SK-N-MC (cell line): ENCODE measurements at places on chromosomes 3 and 15.

GRCh38 chr3:19489936-19490335 is 341.6 kb downstream of the KCNH8 start:
- DNase-seq: no peak

GRCh38 chr3:32392536-32393302 is 1.1 kb downstream of the CMTM7 start:
- DNase-seq: no peak

- DNase-seq: no peak
Observed at GRCh38 chr15:57732526-57733331, 26.2 kb downstream of the POLR2M start.

DNA sequence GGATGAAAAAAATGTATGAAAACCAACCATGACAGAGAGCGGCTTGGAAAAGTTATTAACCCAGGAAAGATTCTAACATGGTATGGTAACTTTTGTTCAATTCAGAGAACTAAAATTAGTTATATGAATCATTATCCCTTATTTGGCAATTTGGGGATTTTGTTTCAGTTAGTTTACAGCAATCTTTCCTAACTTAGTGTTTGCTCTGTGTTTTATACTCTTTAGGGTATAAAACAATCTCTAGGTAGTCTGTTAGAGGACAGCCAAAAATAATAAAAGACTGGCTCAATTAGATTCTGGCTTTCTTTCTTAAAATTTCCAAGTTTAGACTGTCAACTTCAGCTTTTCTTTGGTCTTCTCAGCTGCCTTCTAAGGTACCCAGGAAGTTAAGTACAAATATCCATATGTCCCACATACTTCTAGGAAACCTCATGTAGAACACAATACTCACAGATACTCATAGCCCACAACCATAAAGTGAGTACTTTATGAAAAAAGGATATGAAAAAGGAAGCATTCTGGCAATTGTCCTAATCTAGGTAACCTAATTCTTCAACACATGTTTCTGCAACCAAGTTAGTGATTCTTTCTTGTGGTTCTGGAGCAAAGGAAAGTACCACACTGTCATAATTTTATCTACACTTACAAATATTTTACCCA is 849.3 kb downstream of the ROBO1 start:
- no peak for DNase-seq

- DNase-seq: no peak
Observed at GRCh38 chr3:151008699-151009098, 36.2 kb upstream of the CLRN1 start.

- DNase-seq: no peak
Observed at GRCh38 chr15:100947760-100948429, 28.7 kb downstream of the LRRK1 start.

DNA sequence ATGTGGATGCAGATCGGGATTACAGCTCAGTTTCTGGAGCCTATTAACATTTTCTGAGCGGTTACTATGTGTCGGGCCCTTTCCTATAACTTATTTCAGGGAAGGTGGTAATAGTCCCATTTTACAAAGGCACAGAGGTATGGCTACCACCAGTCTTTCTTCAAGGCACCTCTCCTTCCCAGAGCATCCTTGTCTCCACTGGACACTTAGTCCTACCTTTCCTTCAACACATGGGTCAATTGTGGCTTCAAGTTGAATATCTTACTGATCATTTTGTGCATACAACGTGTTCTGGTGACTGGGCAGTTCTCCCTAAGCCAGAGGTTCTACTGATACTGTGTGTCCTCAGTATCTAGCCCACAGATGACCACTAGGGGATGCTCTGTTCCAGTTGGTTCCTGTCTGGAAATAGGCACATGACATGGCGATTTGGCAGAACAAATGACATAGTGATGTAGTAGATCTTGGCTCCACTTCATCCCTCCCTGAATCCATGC is 60.7 kb upstream of the CMTM8 start:
- DNase-seq: no peak

DNA sequence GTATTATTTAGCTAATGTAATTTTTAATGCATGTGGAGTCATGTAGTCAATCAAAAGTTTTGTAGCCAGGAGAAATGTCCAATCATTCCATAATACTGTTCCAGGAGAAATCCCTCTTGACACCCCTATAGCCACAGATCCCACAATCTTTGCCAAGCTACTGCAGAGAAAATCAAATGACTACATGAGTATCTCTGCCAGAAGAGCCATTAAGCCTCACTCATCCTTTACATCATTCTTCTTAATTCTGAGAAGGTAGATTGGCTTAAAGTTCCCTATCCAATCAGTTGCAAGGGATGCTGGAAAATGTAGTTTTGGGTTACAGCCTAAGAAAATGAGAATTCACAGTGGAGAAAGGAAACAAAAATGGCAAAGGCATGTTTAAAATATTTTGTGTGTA is 502.1 kb downstream of the ZBBX start:
- DNase-seq: no peak

DNA sequence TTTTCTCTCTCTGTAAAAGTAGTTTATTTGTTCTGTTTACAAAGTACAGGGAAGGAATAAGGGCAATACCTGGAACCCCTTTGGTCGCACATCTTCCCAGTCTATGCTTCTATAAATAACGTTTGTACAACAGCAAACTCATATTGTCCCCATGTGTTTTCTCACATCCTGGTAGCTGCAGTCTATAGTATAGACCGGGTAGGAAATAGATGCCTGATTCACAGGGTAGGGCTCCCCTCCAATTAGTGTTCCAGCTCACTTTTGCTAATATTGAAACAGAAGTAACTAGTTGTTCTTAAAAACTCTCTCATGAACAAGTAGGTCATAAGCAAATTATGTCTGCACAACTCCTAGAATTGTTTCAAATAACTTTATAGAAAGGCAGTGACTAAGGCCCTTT is 17.7 kb downstream of the ATG7 start:
- no peak for DNase-seq

DNA sequence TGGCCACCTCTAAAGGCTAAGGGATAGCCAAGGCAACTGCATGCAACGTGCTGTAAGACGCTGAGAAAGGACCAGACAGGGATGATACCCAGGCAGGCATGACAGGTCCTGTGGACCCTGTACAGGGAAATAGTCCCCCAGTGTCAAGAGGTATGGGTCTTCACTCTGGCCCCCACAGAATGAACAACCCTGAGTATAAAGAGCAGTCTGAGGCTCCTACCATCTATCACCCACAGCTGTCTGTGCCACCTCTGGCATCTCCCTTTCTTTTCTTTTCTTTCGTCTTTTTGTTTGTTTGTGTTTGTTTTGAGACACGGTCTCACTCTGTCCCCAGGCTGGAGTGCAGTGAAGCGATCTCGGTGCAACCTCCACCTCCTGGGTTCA is 18.7 kb downstream of the SLC25A20 start:
- DNase-seq: no peak

- DNase-seq: no peak
Observed at GRCh38 chr3:27508424-27508823, 24.2 kb upstream of the SLC4A7 start.

- no peak for DNase-seq
Observed at GRCh38 chr3:104632947-104633346, 733.8 kb upstream of the ALCAM start.

GRCh38 chr3:140370686-140371085 is 307.2 kb upstream of the TRIM42 start:
- DNase-seq: no peak

DNA sequence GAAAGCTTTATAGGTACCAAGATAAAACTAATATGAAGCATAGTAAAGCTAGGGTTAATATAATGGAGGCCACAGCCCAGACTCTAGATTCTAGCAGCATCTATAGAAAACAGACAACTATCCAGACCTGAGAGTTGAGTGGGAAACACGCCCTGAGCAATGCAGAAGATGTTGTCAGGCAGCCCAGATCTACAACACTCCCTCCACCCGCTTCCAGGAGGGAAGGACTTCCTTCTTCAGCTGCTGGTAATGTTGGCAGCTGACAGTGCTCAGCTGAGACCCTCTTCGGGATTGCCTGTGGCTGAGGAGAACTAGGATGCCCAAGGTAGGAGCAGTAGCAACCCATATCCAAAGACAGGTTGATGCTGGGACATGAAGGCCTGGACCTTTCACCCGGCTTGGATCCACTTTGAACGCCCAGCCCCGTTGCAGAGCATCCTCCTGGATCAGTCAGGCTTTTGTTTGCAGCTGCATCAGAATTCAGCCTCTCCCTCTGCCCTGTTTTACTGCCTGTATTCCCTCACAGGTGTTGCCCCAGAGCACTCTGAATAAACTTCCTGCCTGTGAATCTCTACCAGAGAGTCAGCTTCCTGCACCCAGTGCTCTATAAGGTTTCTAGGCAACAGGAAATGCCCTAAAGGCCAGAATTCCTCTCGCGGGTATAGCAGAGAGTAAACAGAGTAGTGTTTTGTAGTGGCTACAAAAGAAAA is 174.7 kb upstream of the IL12A start:
- no peak for DNase-seq

DNA sequence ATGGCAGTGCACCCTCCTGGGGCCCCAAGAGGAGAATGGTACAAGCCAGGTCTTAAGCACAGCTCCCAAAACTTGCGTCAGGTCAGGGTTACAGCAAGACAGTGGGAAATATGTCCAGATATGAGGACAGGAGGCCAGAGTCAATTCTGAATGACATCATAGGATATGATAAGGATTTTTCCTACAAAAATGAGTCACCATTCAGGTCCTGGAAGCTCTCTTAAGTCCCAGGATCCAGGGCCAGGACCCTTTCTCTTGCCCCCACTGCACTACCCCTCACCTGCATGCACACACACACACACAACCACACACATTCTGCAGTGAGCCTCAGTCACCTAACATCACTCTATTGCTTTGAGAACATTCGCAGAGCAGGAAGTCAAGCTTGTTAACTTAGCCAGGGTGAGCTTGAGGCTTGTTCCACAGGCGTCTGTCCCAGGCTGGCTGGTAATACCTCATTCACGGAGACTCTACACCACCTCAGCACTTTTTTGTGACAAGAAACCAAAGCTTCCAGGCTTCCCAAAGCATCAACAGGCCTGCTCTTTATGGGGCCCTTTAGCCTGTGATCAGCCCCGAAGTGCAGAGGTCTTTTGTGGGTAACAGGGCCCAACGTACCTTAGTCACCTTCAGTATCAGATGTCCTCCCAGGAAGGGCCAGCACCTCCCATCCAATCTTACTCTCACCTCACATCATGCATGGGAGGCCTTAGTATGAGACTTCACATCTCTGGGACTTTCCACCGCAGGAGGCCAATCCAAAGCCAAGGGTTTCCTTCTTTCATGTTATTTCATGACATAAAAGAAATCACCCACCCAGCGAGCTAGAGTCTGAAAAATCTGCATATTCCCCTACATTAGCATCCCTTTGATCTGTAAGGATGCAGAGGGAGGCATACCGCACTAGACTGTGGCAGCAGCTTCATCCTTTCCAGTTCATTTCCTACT is 74.0 kb upstream of the LIPC start:
- no peak for DNase-seq

GRCh38 chr3:112740835-112741234 is 99.9 kb upstream of the CCDC80 start:
- DNase-seq: no peak
